Hematopoietic multipotent progenitor cell treated with erythropoietin and hydrocortisone succinate and interleukin-3 and kit ligand, for 15 days (in vitro differentiated cells): ENCODE measurements at places on chromosomes 5 and 9.
A peak's percentile ranks its signal among the peaks of the same experiment; 100 is the strongest.

GRCh38 chr9:133164191-133164590 is 477 bp upstream of the GBGT1 start:
- DNase-seq, result no peak

- no peak for DNase-seq
Observed at GRCh38 chr9:91038483-91039124, 237.0 kb downstream of the SYK start.

GRCh38 chr9:109894921-109895758 is 115.1 kb downstream of the PALM2AKAP2 start:
- DNase-seq, result no peak

DNA sequence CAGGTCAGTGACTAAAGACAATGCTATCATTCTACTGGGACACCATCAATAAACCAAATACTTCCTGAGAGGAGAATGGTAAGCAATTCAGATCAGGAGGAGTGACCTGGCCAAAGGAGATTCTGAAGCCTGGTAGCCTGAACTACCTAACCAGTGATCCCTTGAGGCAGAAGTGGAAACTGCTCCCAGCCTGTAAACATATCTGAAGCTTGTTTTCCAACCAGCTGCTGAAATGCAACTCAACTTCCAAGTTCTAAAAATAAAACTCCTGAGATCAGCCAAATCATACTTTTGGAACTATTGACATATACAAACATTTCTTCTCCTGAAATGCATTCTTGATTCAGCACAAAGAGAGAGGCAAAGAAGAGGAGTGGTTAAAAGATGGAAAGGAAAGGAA is 204.1 kb downstream of the EBF1 start:
- DNase-seq, result no peak

DNA sequence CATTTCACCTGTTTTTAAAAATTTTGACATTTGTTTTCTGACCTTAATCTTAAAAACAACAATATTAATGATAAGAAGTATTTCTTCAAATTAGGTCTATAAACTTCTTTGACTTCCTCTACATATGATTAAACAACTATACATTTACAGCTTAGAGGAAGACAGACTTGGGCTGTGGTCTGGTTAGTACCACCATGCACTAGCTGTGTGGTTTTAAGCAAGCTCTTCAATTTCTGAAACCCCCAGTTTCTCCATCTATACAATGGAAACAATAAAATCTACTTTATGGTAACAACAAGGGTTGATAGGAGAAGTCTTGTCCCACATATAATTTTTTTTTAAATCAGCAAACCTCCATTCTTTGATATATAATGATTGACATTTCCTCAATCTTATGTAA is 15.7 kb downstream of the ANKDD1B start:
- DNase-seq, result no peak

- DNase-seq, result no peak
Observed at GRCh38 chr5:118451697-118452247, 536.6 kb downstream of the DTWD2 start.

DNA sequence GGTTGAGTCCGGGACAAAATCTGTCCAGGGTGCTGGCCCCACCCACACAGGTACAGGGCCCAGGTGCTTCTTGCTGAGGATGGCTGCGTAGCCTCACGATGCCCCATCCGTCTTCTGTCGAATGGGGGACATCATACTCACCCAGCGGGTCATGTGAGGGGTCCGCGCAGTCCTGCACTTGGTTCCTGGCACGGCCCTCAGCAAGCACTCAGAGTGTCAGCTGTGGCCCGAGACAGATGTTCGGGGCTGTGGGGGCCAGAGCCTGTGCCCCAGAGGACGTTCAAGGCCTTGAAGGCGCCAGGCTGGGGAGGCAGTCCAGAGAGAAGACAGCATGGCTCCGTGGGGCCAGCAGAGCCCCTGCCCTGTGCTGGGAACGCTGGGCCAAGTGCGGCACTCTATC is 27.8 kb downstream of the NR5A1 start:
- no peak for DNase-seq

- DNase-seq, result no peak
Observed at GRCh38 chr5:111682641-111683040, 74.4 kb downstream of the NREP start.

GRCh38 chr9:16282718-16283117 is 587.8 kb downstream of the BNC2 start:
- DNase-seq, result no peak

- DNase-seq, result no peak
Observed at GRCh38 chr5:44891116-44891515, 82.4 kb downstream of the MRPS30 start.

- DNase-seq, result no peak
Observed at GRCh38 chr5:160750938-160751657, 100.9 kb downstream of the ATP10B start.

DNA sequence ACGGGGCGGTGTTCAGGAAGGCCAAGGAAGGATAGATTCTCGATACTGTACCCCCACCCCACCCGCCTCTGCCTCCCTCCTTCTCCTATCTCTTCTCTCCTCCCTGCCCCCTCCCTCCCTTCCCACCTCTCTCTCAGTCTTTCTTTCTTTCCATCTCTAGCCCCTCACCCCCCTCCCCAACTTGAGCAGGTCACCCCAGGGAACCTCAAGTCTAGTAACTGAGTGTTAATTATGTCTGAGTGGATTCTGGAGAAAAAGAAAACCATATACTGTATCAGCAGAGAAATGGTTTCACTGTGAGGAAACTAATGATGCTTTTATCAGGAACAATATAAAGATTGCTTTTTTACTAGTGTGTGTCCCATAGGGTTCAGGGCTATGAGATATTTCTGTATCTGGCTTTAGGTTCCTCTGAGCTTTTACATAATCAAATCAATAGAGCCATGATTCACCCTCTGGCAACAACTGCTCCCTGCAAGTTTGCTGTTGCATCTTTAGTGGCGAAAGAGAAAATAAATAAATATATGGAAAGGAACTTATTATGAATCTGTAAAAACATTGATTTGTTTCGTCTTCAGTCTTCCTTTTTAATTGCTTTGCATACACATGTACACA is 639.7 kb downstream of the CCDC171 start:
- DNase-seq, result no peak

DNA sequence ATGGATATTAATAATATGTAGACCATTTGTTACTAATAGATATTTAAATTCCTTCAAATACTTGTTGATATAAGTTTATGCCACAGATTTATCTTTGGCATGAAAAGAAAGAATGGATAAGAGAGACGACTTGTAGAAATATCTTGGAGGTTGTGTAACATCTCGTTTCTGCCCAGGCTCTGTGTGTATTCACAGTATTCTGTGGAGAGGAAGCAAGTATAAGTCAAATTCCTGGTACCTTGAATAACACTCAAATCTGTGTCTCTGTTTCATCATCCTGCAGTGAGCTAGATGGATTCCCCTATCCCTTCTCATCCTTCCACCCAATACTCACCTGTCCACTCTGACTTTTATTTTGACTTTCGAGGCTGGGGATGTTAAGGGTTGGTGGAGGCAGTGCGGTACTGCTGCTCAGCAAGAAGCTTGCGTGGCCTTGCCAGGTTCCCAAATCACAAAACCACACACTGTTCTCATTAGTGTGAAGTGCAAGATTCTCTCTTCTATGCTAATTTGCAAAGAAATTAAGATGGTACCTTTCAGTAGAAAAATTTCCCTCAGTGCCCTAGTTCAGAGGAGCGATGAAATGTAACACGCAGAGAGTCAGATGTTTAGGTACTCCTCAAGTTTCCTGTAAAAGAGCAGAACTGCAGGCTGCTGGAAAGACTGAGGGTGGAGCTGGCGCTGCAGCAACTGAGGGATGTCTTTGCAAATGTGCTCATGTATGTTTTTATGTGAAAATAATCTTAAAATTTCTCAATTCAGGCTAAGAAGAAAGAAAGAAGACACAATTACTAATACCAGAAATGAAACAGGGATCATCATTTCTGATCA is 42.6 kb upstream of the ANKRD18A start:
- DNase-seq, result no peak

GRCh38 chr5:33371660-33372059 is 69.1 kb upstream of the TARS1 start:
- no peak for DNase-seq

- no peak for DNase-seq
Observed at GRCh38 chr9:137313956-137314560, 12.0 kb upstream of the NRARP start.

- DNase-seq, result peak; percentile 78
Observed at GRCh38 chr5:127029581-127030258, 638 bp downstream of the MARCHF3 start.

DNA sequence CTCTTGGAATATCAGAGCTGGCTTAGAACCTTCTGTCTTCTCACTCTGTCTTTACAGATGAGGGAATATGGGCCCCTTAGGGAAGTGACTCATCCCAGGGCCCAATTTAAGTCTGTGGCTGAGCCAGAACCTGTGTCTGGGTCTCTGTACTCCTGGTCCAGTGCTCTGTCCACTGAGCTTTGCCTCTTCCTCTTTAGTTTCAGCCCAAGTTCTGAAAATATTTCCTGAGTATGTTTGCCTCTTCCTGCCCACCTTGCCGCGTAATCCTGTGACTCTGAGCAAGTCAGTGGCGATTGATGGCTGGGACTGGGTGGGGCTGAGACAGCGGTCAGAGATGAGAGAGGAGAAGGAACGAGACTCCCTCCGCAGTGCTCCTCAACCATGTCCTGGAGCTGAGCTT is 7.8 kb downstream of the IER5L start:
- no peak for DNase-seq

- DNase-seq, result no peak
Observed at GRCh38 chr9:129999141-129999510, 43.9 kb downstream of the FNBP1 start.

DNA sequence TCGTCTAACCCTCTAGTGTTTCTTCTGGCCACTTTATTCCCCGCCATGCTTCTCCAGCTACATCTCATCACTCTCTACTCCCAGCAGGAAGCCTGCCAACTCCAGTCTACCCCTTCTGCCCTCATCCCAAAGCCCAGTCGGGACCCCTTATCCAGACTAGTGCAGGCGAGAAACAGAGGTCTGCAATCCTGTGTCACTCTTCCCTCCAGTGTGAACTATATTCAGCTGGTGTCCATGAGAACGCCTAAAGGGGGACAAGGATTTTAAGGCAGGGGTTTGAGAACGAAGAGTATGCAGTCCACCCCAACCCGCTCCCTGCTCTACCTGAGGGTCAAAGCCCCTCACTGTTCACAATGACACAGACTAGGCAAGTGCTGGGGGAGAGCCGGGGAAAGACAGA is 41.7 kb upstream of the GABRP start:
- DNase-seq, result no peak

DNA sequence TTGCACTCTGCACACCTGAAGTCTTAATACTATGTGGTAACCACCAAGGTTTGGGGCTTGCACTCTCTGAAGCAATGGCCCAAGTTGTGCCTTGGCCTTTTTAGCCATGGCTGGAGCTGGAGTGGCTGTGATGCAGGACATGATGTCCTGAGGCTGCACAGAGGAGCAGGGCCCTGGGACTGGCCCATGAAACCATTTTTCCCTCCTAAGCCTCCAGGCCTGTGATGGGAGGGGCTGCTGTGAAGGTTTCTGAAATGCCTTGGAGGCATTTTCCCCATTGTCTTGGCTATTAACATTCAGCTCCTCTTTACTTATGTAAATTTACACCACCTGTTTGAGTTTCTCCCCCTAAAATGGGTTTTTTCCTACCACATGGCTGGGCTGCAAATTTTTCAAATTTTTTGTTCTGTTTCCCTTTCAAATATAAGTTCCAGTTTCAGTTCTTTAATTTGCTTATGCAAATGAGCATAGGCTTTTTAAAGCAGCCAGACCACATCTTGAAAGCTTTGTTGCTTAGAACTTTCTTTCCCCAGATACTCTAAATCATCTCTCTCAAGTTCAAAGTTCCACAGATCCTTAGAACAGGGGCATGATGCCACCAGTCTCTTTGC is 237.4 kb upstream of the DMAC1 start:
- no peak for DNase-seq

GRCh38 chr5:66171349-66172344 is 27.5 kb downstream of the SREK1 start:
- DNase-seq, result peak; percentile 64

DNA sequence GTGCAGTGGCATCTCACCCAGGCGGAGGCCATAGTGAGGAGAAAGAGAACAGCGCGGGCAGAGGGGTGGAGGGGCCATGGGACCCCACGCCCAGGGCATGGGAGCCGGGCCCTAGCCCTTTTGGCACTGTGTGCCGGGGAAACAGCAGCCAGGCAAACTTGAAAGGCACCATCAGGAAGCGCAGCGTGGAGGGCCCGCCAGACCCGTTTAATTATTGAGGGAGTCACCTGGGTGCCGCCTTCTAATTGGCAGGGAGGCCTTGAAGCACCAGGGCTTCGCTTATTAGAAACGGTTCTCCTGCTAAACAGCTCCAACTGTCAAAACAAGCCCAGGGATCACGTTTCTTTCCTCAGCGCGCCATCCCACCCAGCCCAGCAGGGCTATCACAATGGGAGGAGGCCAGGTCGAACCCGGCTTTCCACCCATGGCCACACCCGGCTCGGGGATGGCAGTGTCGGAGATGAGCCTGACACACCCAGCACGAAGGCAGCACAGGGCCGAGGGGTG is 104.6 kb upstream of the SARDH start:
- DNase-seq, result no peak

DNA sequence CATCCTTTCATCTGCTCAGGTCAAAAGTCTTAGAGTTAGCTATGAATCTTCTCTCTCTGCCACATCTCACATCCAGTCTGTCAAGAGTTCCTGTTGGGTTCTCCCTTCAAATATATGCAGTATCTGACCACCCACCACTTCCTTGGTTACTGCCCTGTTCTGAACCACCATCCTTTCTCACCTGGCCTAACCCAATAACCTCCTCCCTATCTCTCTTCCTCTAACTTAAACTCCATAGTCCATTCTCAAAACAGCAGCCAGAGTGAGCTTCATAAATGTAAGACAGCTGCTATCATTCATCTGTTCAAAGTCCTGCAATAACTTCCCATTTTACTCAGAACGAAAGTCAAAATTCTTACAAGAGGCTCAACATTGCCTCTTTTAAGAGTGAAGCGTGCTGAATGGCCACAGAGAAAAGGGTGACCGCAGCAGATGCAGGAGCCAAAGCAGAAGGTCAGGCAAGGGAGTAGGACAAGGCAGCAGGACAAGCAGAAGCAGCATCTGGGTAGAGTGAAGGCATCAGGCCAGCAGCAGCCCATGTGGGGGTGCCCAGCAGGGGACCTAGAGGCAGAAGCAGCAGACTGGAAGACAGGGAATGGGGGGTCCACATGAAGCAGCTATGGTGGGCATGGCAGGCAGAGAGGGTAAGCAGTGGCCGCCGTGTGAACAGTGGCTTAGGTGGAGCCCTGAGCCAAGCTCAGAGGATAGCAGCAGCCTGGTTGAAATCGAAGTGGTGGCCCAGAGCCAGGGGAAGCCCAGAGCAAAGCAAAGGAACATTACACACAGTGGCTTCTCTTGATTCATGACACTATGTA is 39.3 kb upstream of the CDC42SE2 start:
- no peak for DNase-seq
